ENCODE measurements at places on chromosomes 3 and 15.

GRCh38 chr15:70050441-70050840 lies 47.3 kb downstream of the TLE3 start:
- DNase-seq = no peak

DNA sequence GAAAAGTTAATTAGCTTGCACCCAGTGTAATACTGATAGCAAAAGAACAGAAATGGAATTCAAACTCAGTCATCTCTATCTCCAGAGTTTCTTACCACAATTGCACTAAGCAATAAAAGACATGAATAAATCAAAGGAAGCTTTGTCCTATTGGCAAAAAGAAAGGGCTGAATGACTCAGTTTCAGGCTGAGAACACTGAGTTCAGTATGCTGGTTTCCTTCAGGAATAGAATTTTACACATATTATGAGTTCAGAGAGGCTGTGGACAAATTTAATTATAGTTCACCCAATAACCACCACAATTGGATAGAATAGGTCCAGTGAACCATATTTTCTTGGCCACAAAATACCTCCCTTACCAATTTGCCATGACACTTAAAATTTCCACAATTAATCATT lies 249.7 kb downstream of the KCNMB2 start:
- DNase-seq = no peak

- DNase-seq = no peak
These were observed 84.0 kb downstream of the DUT start for GRCh38 chr15:48415036-48415886.

DNA sequence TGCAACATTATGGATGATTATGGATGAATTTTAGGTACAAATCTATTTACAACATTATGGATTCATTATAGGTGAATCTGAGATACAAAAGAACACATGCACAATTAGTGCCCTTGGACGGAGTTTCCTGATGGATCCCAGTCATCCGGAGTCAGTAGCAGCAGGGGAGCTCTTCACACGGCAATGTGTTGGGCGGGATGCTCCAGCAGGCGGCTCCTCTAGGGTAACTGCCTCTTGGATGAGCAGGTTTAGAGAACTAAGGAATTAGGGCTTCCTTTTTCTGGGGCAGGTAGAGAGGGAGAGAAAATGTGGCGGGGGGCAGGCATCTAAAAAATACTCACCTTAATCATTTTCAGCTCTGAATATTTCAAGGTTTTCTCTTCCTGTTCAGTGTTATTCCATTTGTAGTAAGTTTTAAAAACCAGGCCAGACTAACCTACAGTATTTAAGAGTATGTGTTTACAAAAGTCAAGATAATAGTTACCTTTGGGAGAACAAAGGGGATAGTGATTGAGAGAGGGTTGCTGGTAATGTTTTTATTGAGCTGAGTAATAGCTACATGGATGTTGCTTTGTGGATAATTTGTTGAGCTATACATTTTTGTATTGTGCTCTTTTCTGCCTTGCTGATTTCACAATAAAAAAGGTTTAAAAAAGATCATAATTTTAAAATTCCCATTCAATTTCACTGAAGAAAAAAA lies 27.4 kb upstream of the GOLM2 start:
- DNase-seq = no peak

DNA sequence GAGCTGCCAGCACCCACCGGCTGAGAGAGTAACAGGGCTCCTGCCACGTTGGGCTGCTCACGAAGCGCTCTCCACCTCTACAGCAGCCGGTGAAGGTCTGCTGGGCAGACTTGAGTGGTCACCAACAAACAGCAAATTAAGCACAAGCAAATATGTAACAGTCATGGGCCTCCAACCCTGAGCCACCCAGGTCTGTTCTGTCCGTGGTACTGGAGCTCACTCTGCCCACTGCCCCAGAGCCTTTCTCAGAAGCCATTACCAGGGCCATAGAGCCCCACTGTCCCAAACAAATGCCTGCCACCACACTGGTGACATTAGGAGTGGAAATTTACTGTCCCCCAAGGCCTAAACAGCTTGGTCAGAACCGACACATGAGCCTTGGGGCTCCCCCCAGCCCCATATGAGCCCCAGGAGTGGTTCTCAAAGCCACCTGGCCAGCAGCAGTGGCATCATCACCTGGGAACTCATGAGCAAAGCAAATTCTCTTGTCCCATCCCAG lies 56.6 kb downstream of the LRIG1 start:
- DNase-seq = no peak

DNA sequence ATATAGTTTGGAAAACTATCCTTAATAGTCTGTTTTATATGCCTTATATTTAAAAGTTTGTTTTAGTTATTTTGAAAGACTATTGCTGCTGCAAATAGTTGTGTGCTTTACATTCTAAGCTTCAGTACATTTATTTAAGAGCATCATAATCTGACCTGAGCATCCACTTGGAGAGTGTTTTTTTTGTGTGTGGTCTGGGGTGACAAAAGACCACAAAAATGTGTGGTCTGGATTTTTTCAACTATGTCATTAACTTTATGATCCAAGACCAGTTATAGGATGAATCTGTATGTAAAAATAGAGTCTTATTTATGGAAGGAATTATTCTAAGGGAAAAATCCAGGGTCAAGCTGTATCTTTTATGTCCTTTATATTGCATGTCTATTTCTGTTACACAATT lies 77.4 kb downstream of the SLTM start:
- DNase-seq = no peak

GRCh38 chr15:22888120-22888859 lies 49.8 kb downstream of the NIPA2 start:
- no peak for DNase-seq

DNA sequence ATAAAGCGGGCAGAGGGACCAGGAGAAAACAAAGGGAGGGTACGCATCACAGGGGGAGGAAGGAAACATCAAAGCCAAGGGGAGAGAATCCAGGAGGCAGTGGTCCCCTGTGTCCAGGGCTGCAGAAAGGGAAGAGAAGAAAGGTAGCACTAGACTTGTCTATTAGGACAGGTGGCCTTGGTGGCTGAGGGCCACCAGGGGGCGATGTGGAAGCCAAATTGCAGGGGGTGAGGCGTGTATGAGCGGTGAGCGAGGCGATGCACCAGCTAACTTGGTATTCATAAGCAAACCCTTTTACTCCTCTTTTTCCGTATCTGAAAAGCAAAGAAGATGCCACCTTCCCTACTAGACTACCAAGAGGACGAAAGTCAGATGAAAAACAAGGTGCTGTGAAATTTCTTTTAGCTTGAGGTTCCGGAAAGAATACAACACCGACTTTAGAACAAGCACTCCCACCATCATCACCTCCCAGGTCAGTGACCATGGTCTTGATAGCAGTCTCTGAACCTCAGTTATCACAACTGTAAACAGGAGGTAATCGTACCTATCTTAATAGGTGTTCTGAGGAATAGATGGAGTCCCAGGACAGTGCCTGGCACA lies 654.4 kb upstream of the ADAMTS9 start:
- DNase-seq = no peak

DNA sequence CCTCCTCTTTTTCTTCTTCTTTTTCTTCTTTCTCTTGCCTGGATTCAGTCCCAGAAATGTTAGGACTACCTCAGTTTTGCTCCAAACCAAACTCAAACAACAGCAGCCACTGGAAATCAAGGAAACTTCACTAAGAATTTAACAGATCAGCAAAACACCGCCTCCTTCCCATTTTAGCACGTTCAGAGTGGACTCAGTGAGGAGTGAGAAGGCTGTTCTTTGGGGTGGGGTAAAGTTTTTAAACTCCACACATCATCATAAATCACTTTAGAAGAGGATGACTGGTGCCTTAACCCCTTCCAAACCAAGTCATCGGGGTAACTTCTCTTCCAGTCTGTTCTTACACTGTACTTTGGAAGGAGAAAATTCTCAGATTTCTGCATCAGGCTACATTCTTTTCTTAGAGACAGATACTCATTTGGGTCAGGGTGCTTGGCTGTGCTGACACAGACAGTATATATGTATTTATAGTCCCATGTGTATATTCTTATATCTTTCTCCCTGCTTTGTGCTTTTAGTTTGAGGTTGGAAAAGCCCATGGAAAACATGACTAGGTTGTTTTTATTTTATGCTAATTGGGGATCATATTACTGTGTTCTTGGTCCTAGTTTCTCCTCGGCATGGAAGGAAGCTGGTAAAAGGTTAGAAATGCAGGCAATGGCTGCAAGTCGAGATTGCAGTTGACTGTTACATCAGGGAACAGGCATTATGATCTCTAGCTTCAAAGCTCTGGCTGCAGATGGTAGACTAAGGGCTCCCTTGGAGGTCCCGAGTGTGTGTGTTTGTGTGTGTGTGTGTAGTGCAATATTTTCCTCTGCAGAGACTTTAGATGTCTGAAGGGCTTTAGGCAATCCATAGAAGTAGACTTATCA lies at the start of gene CCDC80:
TSS of gene CCDC80 (minus strand) at position 214 of the 872 bp plus-strand sequence. CDS start 1,238 bp downstream, outside the sequence.
- no peak for DNase-seq

GRCh38 chr3:159852821-159853505 lies 135.7 kb upstream of the IL12A start:
- no peak for DNase-seq

DNA sequence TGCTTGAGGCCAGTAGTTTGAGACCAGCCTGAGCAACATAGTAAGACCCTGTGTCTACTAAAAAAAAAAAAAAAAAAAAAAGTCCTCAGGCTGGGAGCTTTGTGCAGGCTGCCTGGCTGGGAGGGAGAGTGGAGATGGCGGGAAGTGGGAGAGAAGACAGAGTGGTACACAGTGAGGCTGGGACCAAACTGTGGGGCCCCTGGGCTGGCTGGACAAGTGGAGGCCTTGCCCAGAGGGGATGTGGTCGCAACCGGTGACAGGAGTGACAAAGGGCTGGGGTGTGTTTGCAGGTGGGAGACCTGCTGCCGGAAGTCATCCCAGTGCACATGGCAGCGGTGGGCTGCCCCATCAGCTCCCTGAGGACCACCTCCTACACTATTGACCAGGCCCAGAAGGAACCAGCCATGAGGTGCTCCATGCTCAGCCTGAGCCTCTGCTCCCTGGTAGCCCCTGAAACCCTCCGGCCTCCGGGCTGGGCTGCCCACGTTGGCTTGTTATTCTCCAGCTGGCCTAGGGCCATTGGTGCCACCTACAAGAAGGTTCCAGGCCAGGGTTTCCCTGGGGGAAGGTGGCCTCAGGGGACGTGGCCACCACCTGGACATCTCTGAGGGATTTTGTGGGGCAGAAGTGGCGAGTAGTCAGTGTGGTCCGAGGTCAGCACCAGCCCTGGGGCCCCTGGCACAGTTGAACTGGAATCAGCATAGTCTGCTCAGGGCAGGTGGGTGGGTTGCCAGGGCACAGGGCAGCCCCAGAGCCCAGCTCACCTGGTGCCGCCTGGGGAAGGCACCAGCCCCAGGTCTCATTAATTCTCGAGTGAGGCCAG lies 22.7 kb downstream of the ACAA1 start:
- no peak for DNase-seq

- DNase-seq = no peak
These were observed 198.1 kb upstream of the SATB1 start for GRCh38 chr3:18623220-18623619.

GRCh38 chr3:58210761-58211460 lies at the start of gene DNASE1L3:
Gene DNASE1L3 (minus strand): TSS chr3:58210972. CDS start chr3:58210906, 66 bp downstream.
- no peak for DNase-seq

- DNase-seq = no peak
These were observed 22.7 kb downstream of the ZIC4 start for GRCh38 chr3:147383617-147384016.
